Activated CD4-positive, alpha-beta T cell treated with anti-CD3 and anti-CD28 coated beads, Interleukin-2, amount 50 U/mL, for 4 hours (primary cell): ENCODE measurements at places on chromosomes 4 and X.
A peak's percentile ranks its signal among the peaks of the same experiment; 100 is the strongest.

- no peak for DNase-seq
Measured at GRCh38 chr4:1235381-1236102, 13.4 kb downstream of the CTBP1 start.

GRCh38 chr4:173181848-173182247, 13.2 kb downstream of the GALNT7 start:
- DNase-seq = no peak

- peak; percentile 7 for DNase-seq
Measured at GRCh38 chrX:120358737-120359456, 3.0 kb upstream of the ATP1B4 start.

DNA sequence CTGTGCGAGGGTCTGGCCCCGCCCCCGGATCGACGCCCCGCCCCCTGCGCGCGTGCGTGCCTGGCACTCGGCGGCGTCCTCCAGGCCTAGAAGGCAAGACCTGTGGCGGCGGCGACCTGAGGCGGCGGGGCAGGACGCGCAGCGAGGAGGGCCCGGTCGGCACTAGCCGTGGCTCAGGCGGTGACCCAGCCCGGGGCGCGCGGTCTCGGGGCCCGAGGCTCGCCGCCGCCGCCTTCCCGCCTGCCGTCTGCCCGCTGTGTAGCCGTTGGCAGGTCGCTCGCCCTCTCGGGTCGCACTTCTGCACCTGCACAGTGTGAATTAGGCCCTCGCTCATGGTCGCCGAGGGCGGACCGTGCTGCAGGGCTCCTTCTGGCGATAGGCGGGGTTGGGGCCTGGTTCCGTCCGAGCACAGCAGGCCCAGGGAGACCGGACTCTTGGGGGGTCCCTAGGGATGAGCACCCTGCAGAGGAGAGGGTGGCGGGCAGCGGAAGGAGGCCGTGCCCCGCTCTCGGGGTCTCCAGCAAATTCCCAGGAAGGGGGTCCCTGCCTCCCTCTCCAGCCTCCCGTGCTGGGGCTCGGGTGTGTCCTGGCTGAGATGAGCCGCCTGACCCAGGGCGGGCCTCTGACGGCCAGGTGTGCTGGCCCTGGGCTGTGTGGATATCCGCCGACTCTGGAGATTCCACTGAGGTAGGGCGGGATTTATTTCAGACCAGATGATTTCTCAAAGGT, 557 bp upstream of the FAM53A start:
- peak; percentile 91 for DNase-seq

DNA sequence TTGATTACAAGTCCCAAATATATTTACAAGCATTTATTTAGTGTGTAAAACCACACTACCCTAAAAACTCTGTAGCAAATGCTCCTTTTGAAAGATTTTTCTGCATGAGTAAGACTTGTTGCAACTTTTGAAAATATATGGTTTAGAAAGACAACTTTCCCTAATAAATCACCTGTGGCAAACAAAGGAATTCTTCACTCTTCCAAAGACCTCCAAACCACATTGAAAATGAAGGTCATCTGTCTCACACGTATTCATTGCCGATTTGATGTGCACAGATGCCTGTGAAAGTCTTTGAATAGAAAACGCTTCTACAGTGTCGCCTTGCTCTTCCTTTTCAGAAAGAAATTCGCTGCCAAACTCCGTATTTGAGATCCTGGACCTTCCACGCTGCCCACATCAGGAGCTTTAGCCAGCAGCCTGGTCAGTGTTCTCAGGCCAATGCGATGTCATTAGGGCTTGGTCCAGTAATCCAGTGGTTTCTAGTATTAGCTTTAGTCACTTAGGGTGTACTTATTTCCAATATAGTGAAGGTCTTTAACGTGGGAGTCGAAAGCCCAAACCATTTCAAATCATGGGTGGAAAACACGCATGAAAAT, 22.2 kb downstream of the SPINK2 start:
- no peak for DNase-seq

DNA sequence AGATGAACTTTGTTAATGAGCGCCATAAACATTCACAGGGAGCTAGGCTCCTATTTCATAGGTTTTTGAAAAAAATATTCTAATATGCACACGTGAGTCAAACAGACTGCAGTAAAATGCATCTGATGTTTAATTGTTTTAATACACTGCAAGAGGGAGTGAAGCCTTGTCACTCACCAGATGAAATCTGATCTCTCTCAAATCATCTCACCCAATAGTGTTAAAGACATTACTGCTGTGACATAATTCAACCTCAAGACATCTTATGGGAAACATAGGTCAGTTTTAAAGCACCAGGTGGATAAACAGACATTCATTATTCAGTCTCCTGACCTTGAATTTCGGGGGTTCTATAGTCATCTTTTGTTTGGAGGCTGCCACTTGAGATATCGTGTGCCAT, 148.3 kb downstream of the MAML3 start:
- no peak for DNase-seq

DNA sequence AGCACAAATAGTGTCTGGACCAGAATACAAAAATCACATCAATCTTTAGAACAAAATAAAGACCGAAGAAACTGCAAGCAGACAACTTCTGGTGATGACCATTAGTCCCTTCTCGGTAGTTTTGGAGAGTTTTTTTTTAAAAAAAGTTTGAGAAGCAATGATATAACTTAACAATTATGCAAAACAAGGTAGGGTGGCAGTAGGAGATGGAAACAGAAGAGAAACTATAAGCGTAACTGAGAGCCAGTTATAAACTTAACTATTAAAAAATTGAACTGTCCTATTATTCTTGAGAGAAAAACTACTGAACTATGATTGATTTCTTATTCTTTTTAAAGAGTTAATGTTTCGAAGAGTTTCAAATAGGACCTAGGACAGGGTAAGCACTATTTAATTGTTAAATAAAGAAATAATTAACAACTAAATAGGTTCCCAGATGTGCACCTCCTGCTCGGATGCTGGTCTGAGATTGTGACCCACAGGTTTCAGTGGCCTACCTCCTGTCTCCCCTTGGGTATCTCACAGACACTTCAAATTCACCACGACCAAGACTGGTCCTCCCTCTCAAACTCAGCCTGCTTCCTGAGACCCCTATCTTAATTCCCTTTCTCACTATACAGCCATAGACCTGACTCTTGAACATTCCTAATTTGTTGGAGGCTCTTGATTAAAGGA, 81.3 kb downstream of the LEF1 start:
- no peak for DNase-seq

DNA sequence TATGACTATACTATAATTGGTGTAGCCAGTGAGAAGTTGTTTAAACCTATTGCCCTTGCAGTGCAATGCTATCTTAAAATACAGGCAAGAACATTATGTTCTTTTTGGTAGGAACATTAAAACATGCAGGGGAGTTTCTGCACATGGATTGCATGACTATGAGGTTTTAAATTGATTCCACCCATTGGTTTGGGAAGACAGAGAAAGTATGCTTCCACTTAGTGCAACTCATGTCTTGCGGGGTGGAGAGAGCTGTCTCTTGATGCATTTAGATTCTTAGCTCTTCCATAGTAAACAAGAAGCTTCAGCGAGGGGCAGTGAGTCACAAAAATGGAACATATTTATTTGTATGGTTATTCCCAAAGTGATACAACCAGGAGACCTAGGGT, 39.5 kb upstream of the RASL11B start:
- no peak for DNase-seq

GRCh38 chr4:162450531-162451035, 286.8 kb upstream of the FSTL5 start:
- no peak for DNase-seq

- no peak for DNase-seq
Measured at GRCh38 chrX:154123241-154124219, 20.5 kb upstream of the OPN1LW start.

DNA sequence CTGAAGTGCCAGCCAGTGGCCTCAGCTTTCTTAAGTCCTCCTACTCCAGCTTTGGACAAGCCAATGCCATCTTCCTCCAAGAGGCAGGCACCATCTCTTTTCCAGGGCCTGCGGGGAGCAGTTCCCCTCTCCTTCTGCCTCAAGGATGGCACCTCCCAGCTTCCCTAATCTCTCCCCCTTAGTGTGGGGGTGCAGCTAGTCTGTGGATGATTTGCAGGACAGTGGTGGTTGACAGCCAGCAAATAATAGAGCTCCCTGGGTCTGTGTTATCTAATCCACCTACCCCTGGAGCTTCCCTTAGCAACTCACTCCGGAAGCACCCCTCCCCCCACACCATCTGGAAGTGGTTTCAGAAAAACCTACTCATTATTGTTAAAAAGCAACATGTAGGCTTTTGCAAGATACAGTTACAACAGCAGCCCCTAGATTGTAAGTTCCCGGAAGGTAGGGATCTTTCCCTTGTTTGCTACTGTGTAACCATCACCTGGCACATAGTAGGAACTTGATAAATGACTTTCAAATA, 247.1 kb downstream of the BCOR start:
- DNase-seq = no peak

GRCh38 chrX:120224388-120224787, 26.2 kb upstream of the ZBTB33 start:
- DNase-seq = no peak

DNA sequence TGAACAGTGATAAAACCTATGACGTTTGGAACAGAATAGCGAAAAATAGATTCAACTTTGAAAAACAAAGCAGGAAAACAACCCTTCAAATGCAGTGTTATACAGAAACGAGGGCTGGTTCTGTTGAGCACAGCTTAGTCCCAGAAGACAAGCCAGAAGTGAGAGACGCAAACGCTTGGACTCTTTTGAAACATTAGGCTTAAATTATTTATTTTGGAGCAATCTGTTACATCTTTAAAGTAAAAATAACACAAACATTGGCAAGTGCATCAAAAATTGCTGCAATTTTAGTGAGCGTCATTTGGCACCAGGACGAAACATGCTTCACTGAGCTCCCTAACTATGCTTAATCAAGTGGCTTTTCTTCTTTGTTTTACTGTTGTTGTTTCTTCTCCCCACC, 63.5 kb downstream of the ENPP6 start:
- no peak for DNase-seq

GRCh38 chrX:113919387-113919786, 664.5 kb upstream of the HTR2C start:
- DNase-seq = no peak

DNA sequence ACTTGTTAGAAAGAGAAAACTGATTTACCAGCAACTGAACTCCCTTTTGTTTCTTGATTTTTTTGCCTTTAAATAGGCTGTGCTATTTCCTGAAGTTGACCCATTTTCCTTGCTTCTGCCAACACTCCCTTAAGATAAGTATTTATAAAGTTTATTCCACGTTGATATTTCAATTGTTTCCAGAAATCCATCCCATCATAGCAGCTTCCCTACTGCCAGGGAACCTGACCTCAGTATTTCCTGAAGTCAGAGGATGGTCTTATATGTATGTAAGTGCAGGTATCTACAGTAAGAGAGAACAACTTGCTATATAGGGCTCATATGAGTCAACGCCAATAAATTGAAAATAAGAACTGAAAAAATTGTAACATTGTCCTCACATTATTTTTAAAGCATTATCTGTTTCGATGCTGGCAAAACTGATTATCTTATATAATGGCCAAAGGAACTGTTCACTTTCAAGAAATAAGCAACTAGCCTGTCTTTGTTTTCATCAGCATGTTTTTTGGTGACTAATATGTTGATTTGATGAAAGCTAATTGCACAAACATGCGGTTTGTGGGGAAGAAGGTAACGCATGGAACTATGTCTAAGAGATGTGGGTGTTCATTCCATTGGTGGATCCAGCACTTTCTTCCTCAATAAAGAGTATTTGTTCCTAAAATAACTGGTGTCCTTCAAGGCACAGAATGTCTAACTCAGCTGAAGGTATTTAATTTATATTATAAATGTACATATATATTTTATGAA, 4.7 kb downstream of the LIMCH1 start:
- no peak for DNase-seq
